ENCODE measurements at places on chromosomes 11 and 22.

DNA sequence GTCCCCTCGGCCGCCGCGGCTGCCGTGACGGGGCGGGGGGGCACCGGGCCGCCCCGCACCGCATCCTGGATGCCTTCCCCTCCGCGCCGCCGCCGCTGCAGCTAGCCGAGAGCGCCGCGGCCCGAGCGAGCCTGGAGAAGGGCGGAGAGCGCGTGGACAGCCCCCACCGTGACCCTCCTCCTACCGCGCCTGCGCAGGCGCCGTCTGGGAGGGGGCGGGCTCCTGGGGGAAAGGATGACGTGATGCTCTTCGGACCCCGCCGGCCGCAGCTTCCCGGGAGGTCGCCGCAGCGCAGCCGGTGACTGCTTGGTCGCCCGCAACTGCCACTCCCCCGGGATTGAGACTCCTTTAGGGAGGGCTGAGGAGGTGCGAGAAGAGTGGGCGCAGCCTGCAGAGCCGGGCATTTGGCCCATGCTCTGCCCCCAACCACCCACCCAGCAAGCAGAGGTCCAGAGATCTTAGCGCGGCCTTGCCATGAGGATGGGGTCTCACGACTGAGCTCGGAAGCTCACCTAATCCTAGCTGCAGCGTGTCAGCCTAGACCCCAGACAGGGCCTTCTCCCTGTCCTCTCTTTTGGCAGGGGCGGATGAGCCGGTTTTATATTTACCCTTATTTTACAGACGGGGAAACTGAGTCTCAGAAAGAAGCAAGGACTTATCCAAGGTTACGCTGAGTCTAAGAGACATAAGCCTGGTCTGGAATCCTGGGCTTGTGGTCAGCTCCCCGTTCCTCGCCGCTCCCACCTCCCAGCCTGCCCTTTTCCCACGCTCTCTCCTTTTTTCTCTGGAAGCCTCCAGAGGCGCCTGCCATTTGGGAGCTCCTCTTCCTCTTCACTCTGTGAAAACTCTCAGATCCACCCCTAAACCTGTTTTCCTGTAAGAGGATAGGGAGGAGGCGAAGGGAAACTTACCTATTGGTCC lies at the start of gene DENND5A:
Gene DENND5A (minus strand): TSS at position 140 of the 921 bp plus-strand sequence. CDS start 281 bp downstream, outside the sequence.
- peak; percentile 70 for DNase-seq

- DNase-seq = no peak
Observed at GRCh38 chr11:56396047-56396446, 16.4 kb upstream of the OR5AL1 start.

DNA sequence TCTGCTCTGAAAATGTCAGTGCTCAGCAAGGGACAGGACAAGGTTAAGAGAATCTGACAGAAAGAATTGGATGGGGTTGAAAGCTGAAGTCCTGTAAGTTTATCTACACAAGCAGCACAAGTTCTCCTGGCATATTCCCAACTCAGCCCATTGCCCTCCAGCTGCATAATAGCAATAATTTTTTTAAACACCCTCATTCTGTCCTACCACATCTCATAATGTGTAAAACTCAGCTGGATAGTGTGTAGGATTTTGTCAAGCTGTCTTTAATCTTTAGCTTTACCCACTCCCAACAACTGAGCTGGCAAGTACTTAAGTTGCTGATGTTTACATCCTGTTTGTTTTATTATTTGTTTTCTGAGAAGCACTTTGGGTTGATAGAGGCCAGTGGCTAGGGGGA lies 158.9 kb downstream of the CADM1 start:
- no peak for DNase-seq

DNA sequence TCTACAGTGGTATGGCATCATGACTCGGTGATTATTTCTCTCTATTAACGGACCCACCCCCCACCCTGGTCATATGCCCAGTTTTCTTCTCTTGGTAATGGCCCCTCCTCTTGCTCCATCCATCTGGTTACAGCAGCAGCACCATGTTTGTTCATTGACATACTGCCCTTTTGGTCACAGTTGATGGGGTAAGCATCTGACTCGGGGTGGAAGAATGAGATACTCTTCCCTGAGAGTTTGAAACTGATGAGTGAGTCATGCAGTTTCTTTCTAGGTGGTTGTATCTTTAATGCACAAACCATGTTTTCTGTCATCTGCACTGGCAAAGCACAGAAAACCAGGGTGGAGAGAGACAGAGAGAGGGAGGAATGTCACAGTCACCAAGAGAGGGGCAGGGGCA lies 126.0 kb downstream of the SYN3 start:
- DNase-seq = peak; percentile 28

DNA sequence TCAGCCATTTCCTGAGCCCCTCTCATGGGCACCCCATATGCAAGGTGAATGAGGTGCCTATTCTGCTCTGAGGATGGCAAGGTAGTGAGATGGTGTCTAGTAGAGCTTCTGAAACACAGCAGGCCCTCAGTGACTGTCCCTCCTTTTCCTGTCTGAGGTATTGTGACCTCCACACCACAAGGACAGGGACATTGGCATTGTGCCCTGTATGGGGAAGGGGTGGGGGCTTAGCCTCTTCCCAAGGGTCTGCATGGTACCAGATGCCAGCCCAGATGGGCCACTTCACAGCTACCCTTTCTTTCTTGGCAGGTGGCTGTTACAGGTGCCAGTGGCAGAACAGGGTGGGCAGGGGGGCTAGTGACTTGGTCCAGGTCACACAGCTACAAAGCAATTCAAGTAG lies 78.8 kb downstream of the CABIN1 start:
- DNase-seq = no peak

DNA sequence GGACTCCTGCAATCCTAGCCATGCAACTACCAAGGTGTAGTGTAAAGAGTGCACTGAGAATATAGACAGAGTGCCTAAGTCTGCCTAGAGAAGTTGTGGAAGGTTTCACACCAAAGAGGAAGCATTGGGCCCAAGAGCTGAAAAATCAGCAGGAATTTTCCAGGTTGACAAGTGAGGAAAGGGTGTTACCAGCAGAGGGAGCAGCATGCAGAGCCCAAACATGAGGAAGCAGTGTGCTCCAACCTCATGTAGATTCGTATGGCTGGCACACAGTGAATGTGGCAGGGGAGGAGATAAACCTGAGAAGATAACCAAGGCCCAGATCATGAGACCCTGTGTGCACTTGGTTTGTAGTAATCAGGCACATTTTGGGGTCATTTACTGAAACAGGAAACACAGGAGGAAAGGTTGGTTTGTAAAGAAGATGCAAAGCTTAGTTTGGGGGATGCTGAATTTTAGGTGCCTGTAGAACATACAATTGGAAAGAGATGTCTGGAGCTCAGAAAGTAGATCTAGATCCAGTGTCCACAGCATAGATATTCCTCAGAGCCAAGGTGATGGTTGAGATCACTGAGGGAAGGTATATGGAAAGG lies 1.7 kb downstream of the HPX start:
- DNase-seq = peak; percentile 55

DNA sequence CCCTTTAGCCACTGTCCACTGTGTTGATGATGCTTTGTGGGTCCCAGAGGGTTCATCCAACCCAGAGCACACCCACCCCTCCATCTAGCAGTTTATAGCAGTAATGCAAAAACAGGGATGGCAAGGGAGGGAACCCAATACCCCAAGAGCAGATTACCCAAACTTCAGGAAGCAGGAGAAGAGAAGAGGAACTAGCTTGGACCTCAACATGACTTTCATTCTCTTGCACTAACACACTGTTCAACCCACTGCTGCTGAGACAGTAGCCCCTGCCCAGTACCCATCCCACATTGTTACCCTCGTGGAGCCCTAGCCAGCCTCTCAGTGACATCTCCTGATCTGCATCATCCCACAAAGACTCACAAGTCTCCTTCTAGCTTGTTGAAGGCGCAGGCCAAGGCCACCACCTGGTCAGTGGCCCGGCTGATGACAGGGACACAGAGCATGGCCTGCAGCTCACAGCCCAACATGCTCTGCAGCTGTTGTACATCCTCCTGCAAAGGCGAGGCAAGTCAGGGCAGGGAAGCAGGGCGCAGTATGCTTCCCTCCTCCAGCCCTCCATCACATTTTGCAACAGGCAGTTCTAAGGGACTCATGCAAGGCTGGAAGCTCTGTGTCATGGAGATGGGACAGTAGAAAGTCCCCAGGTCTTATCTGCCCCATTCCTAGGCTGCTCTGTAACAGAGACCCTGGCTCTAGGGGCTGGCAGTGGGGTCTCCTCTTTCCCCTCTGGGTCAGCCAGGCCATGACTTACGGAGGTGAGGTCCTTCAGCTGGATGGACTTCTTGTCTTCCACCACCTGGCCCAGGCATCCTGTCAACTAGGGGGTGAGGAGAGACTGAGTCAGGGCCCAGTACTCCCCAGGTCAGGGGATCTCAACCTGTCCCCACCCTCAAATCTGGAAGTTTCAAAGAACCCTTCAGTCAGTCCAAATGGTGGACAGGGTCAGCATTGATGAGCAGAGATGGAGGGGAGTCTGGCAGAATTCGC lies 85.5 kb downstream of the PDE2A start:
- no peak for DNase-seq

GRCh38 chr11:108620958-108621772 lies 27.6 kb upstream of the EXPH5 start:
- no peak for DNase-seq

GRCh38 chr11:110044226-110044968 lies 48.8 kb upstream of the ZC3H12C start:
- DNase-seq = no peak

DNA sequence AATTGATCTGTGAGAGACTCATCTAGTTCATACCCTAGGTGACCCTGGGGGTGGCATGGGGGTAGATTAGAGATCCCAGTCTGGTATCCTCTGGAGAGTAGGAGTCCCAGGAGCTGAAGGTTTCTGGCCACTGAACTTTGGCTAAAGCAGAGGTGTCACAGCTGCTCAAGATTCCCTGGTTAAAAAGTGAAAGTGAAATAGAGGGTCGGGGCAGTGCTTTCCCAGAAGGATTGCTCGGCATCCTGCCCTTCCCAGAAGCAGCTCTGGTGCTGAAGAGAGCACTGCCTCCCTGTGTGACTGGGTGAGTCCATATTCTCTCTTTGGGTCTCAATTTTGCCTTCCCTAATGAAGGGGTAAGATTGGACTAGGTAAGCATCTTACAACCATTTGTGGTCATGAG lies 653 bp downstream of the IL18BP start:
- no peak for DNase-seq

DNA sequence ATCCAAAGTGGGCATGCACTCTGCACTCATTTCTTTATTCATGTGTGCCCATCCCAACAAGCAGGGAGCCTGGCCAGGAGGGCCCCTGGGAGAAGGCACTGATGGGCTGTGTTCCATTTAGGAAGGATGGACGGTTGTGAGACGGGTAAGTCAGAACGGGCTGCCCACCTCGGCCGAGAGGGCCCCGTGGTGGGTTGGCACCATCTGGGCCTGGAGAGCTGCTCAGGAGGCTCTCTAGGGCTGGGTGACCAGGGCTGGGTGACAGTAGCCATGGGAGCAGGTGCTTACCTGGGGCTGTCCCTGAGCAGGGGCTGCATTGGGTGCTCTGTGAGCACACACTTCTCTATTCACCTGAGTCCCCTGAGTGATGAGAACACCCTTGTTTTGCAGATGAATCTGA lies 129.3 kb upstream of the B3GAT1 start:
- no peak for DNase-seq

DNA sequence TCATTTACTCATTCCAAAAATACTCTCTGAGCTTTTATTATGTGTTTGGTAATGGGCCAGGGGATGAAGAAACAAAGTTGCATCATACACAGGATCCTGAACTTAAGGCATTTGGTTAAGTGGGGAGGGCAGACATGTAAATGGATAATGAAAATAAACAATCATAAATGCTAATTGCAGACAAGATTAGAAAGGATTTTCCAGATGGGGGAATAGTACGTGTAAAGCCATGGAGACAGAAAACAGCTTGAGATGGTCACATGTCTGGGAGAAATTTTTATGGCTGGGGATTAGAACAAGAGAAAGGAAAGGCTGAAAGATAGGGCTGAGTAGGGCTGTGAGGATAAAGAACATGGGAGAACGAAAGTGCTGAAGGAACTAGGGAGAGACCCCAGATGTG lies 534.3 kb upstream of the LARGE1 start:
- no peak for DNase-seq

GRCh38 chr11:115700496-115700895 lies 196.3 kb upstream of the CADM1 start:
- no peak for DNase-seq

- DNase-seq = no peak
Observed at GRCh38 chr11:73239111-73239521, 21.0 kb downstream of the P2RY2 start.

DNA sequence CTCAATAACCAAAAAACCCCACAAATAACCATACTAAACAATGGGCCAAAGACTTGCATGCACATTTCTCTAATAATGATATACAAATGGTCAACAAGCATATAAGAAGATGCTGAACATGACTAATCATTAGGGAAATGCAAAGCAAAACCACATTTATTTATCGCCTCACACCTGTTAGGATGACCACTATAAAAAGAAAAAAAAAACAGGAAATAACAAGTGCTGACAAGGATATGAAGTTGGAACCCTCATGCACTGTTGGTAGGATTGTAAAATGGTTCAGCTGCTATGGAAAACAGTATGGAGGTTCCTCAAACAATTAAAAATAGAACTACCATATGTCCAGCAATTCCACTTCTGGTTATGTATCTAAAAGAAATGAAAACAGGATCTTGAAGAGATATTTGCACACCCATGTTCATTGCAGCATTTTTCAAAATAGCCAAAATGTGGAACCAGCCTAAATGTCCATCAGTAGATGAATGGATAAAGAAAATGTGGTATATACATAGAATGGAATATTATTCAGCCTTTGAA lies 66.2 kb downstream of the AMBRA1 start:
- DNase-seq = no peak

DNA sequence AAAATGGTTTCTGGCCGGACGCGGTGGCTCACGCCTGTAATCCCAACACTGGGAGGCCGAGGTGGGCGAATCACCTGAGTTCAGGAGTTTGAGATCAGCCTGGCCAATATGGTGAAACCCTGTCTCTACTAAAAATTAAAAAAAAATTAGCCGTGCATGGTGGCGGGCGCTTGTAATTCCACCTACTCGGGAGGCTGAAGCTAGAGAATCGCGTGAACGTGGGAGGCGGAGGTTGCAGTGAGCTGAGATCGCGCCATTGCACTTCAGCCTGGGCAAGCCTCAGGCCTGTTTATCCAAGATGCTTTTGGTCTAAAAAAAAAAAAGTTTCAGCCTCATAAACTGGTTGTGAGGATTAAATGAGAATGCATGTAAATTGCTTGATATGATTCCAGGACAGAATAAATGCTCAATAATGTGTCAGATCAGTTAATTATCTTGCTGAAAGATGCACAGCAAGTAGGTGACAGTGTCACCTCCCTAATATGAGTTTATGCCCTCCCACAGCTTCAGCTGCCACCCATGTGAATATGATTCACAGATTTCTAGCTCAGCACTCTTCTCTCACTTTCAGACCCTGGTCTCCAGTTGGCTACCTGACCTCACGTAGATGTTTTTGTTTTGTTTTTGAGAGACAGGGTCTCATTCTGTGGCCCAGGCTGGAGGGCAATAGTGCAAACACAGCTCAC lies 1.1 kb upstream of the ALG8 start:
- DNase-seq = no peak

DNA sequence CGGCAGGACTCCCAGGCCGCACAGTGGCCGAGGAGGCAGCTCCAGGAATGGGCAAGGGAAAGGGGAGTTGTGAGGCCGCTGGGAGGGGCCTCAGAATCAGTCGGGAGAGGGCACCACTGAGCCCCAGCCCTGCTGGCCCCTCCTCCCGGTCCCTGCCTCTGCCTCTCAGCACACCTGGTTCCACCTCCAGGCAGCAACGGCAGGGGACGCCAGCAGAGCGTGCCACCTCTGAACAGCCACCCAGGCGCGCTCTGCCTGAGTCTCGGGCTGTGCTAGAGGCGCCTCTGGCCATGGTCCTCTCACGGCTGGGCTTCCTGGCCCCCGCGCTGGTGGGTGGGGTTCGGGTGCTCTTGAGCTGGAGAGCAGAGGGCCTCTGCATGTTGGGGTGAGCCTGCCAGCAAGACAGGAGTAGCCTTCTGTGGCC lies 33.0 kb downstream of the MOB2 start:
- DNase-seq = no peak
